ENCODE measurements at places on chromosomes 4 and X.

GRCh38 chrX:150446995-150447394 is 83.9 kb downstream of the MAMLD1 start:
- no peak for DNase-seq

DNA sequence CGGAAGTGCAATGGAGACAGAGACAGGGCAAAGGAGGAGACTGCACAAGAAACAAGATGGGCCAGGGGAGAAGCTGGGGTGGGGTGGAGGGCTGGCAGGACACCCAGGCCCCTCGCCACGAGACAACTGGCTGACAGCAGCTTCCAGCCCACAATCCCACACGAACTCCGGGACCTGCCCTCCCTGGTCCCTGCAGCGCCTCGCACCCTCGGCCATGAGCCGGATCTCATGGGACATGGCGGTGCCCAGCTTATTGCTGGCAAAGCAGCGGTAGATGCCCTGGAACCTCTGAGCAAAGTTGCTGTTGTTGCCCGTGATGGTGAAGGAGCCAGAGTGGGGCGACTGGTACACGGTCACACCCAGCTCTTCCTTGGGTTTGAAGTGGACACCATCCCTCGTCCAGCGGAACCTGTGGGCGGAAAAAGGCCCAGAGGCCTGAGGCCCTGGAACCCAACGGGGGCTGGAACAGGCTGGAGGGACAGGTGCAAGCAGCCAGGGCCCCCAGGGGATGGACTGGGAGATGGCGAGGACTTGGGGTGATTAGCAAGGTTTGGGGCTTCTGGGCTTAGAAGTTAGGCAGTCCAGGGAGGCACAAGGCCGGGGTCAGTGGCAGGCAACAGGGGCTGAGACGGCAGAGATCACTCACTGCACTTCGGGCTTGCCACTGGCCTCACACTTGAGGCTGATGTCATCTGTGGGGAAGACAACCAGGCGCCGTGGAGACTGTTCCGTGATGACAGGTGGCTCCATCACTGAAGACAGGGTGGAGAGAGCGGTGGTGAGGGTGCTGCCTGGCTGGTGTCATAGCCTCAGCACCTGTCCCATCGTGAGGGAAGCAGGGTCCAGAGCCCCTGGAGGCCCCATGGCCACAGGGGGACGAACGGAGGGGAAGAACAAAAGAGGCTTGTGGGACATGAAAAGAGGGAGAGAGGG is 13.8 kb downstream of the L1CAM start:
- DNase-seq, result no peak

- DNase-seq, result no peak
Measured at GRCh38 chr4:30718021-30718542, 2.1 kb upstream of the PCDH7 start.

DNA sequence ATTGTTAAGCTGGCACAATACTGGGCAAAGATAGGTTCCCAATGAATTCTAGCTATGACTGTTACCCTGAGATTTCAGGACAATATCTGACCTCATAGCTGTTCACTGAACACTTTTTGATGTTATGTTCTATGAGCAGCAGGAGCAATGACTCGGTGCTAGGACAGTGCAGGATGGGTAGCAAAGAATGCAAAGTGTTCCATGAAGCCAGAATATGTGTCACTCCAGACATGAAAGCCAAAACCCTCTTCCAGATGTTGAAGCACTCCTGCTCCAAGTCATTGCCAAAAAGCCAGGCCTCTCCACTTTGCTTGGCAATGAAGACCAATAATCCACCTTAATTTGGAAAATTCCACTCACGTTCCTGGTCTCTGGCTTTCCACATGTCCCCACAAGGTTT is 300.9 kb upstream of the CPEB2 start:
- DNase-seq, result no peak

DNA sequence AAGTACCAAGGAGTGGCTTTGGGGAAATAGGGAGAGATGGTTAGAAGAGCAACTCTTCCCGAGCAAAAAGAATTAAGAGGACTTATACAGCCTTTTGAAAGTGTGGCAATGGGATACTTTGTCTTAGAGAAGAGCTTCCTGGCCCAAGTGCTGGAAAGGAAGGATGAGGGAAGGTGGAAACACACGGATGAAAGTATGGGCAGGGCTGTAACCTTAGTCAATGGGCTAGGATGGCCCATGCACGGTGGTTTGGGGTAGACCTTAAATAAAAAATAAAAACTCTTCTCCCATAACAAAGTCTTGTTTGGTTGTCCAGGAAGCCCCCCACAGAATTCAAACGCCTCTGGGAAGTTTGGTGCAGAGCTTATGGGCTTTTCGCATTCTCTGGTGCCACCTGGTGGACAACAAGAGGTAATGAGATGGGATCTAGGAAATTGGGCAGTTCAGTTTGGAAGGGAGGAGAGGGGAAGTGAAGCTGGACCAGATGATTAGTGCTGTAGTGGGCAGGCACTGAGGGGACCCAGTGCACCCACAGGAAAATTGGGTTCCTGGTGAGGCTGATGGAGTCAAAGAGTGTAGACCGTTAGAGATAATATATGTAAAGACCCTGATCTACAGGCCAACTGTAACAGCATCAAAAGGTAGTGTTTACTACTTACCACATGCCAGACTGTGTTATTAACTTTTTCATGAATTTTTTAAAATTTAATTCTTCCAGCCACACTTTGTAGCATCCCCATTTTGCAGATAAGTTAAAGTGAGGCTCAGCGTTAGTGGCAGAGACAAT is 13.8 kb upstream of the ENOX2 start:
- DNase-seq, result peak; percentile 31

DNA sequence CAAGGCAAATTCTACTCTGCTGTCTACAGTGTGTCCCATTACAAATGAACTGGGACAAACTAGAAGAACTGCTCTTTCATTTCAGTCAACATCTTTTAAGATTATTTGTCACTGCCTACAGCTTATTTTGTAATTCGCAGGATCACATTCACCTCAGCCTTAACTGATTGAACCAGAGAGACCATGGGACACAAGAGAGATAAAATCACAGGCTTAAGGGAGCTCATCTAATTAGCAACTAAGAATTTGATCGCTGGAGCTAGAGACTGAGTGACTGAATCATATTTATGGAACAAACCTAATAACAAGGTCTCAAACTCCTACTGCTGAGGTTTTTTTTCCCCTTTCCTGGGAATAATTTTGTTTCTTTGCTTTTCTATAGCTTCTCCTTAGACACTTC is 898.2 kb downstream of the PCDH18 start:
- no peak for DNase-seq

DNA sequence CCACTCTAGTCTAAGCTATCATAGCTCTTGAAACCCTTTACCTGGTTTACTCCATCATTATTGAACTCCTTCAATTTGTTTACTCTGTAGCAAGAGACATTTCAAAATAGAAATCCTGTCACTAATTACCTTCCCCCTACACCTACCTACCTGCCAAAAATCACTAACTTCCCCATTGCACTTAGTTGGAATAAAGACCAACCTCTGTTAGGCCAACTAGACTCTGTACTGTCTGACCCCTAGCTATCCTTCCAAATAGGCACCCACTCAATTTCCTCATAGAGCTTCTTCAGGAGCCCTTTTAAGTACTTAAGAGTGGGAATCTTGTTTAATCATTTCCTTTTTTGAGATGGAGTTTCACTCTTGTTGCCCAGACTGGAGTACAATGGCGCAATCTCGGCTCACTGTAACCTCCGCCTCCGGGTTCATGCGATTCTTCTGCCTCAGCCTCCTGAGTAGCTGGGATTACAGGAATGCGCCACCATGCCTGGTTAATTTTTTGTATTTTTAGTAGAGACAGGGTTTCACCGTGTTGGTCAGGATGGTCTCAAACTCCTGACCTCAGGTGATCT is 8.9 kb upstream of the CDKL2 start:
- DNase-seq, result no peak

DNA sequence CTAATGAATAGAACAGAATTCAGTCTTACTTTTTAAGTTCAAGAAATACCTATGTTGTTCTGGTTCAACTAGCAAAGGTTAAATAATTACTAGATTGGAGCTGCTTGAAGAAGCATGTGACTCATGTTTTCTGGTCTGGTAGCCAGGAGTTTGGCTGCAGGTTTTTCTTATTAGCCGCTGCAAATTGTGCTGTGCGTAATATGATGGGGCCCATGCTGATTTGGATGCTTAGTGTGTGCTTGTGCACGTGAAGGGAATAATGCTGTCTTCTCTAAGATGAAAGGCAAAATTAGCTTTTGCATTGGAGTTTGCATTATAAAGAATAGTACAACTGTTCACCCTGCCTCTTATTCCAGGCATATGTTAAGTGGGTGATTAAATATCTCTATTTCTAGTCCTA is 219.6 kb downstream of the SNCA start:
- no peak for DNase-seq

DNA sequence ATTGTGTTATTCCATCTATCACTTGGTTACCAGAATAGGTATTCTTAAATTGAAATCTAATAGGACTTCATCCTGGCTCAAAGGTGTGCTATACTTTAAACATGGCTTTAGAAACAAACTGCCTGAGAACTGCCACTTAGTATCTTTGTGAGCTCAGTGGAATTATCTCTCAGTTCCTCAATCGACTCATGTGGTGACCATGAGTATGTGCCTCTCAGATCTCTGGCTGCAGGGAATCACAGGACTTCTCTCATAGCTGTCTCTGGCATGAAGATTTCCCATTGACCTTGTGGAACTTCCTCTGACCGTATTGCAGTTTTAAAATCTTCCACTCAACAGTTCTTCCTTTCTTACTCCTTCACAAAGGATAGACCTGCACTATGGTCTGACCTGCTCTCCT is 681.9 kb upstream of the BOD1L1 start:
- no peak for DNase-seq

- no peak for DNase-seq
Measured at GRCh38 chr4:142160509-142160908, 524.1 kb downstream of the IL15 start.

DNA sequence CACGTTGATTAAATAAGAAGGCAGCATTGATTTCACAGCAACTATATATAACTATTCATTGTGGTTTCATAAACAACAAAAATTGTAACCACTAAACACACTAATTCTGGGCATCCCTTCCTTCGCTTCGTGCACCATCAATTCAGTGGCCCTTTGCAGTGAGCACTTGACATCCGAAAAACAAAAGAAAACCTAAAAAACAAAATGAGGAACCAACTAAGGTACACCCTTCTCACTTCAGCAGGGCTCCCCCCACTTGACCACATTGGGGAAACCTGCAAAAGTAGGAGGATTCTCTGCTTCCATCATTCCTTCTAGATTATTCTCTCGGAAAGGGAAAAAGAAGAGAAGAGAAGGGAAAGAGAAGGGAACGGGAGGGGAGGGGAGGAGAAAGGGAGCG is 28.3 kb downstream of the NBDY start:
- no peak for DNase-seq

- DNase-seq, result no peak
Measured at GRCh38 chr4:4392501-4393183, 5.7 kb downstream of the NSG1 start.

GRCh38 chr4:41643331-41643730 is 105.2 kb downstream of the PHOX2B start:
- DNase-seq, result no peak

DNA sequence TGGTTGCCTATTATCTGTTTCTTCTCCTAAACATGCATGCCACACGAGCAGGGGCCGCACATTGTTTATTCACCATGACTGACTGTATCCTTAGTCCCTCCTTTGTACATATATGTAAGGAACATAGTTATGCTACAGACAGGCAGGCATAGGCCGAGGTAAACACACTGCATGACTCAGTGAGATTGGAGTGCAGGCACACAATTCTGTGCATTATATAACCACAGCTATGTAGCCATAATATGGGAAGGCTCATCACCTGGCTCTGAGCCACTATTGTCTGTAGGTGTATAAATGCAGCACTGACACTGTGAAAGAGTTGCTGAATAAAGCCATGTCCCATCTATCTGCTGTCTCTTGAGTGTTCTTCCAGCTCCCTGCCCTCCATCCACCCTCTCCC is 431.6 kb downstream of the IDS start:
- no peak for DNase-seq
